ENCODE measurements at places on chromosomes 6 and 20. TPM values are rescaled to one million over a fixed set of nuclear protein-coding genes. Genes with fewer than 3 reads are reported as not detected.

The ABHD16B gene
- not detected for total RNA-seq

DNA sequence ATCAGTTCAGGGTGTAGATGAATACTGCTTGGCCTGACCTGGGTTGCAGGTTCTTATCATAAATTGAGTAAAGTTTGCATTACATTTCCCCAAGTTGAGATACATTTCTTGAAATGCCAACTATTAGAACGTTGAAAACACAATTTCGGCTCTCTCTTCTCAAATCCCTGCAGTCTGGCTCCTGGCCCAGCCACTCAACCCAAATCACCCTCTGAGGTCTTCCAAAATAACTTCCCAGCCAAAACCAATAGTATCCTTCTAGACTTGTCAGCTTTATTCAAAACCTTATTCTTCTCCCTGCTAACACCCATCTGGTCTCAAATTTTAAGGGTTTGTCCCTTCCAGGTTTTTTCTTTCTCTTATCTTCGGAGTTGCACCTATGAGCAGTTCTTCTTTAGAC lies 263.6 kb downstream of the EYA4 start:
- no peak for DNase-seq

The FABP7 gene
- 3.9 TPM for total RNA-seq

DNA sequence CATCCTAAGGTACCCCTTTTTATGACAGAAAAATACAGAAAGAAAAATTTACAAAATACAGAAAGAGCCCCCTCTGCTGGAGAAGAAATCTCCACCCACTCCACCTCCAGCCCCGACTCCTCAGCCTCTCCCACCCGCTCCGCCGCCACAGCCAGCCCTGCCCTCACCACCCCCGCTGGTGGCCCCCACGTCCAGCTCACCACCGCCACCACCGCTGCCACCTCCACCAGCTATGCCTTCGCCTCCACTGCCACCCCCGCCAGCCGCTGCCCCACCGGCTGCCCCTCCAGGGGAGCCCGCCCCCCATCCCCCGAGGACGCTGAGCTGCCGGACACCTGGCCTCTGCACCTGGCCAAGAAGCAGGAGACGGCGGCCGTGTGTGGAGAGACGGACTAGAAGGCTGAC lies 17.7 kb downstream of the WFDC2 start:
- no peak for DNase-seq

GRCh38 chr6:18166312-18167036 lies 11.3 kb downstream of the KDM1B start:
- no peak for DNase-seq

GRCh38 chr6:111592726-111593511 lies 12.8 kb downstream of the TRAF3IP2 start:
- no peak for DNase-seq

- no peak for DNase-seq
Observed at GRCh38 chr6:123529843-123530242, 106.9 kb downstream of the TRDN start.

DNA sequence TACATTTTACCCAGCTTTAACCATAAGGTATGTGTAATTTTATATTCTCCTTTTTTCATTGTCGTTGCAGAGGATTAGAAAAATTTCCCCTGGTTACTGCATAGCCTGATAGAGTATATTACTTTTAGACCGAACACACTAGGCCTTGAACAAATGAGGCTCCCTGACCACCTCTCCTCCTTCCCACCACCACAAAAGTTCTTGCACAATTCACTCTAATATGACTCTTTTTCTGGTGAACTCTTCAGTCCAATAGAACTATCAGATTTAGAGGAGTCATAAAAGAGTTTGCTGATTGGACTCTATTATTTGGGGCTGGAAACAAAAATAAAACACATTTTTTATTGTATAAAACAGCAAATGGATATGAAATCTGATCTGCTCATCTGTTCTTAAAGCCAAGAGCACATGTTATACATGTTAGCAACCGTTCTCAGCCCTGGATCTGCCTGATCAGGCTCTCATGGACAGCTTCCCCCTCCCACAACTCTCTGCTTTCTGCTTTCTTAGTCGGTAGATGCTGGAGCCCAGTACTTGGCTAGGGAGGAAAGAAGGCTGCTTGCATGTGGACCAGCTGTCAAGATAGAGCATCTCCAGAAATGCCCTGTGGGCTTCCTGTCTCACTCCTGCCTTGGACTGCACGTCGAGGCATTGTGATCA lies 83.5 kb downstream of the CD164 start:
- DNase-seq = no peak

The MTFR2 gene
- 1.7 TPM for total RNA-seq

- no peak for DNase-seq
Observed at GRCh38 chr6:136869451-136869850, 47.1 kb downstream of the PEX7 start.

DNA sequence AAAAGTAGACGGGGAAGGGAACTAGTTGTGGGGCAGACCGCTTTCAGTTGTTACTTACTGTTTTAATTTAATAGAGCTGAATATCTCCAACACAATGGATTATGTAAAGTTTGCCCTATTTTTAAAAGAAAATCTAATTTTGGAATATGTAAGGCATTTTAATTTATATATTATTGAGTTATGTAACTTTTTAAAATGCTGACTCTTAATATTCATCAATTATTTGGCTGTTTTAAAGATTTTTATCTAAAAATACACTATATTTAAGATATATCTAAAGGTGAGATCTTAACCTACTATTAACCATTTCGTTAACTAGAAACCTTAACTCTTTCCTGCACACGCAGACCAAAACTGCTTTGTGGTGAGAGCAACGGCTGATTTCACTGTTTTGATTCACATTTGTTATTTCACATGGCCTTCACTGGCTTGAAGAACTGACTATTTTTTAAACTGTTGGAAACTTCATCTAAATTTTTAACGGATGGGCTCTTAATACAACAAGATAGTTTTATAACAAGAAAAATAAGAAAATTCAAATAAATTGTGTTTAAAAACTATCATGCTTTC lies 87.9 kb downstream of the HUS1B start:
- DNase-seq = no peak
